ENCODE measurements at places on chromosomes 5 and 9. TPM values are rescaled to one million over a fixed set of nuclear protein-coding genes. Genes with fewer than 3 reads are reported as not detected.

The HAVCR1 gene
- total RNA-seq: 16.3 TPM

The GZMA gene
- 3.9 TPM for total RNA-seq

The ADAMTS6 gene
- total RNA-seq: 1.3 TPM

The GSN gene
- total RNA-seq: 854 TPM

The BTNL9 gene
- 4.1 TPM for total RNA-seq

The GLDC gene
- 0.70 TPM for total RNA-seq

The GMCL2 gene
- total RNA-seq: not detected

The ARL14EPL gene
- not detected for total RNA-seq

The RBM18 gene
- total RNA-seq: 15.7 TPM

The GCNT4 gene
- 3.1 TPM for total RNA-seq

Data from left colon (tissue), 2 donors.